ENCODE measurements at places on chromosomes 12 and 14. TPM values are rescaled to one million over a fixed set of nuclear protein-coding genes. Genes with fewer than 3 reads are reported as not detected.

The PLEKHG7 gene
- not detected for total RNA-seq

The LRRC10 gene
- total RNA-seq: not detected

The RNASE7 gene
- not detected for total RNA-seq

The TDRD9 gene
- total RNA-seq: 2.7 TPM

The LMO3 gene
- 0.39 TPM for total RNA-seq

The HCAR2 gene
- not detected for total RNA-seq

The TAS2R19 gene
- 11.1 TPM for total RNA-seq

The MYF5 gene
- total RNA-seq: not detected

The IGF1 gene
- total RNA-seq: 1.7 TPM

The SLC25A29 gene
- total RNA-seq: 9.1 TPM

The DTX1 gene
- total RNA-seq: not detected

The TSPAN8 gene
- 0.65 TPM for total RNA-seq

The SPIC gene
- total RNA-seq: not detected

The FIGNL2 gene
- total RNA-seq: under 0.01 TPM

The CDKN3 gene
- 73.4 TPM for total RNA-seq

The ATXN2 gene
- total RNA-seq: 58.5 TPM

The SRRM4 gene
- total RNA-seq: not detected

The IAPP gene
- total RNA-seq: not detected

The CORO1C gene
- total RNA-seq: 388 TPM

The KRT81 gene
- total RNA-seq: not detected

The CLEC1B gene
- not detected for total RNA-seq

The DCN gene
- total RNA-seq: 6,491 TPM
